ENCODE measurements at places on chromosomes 7 and 10.

DNA sequence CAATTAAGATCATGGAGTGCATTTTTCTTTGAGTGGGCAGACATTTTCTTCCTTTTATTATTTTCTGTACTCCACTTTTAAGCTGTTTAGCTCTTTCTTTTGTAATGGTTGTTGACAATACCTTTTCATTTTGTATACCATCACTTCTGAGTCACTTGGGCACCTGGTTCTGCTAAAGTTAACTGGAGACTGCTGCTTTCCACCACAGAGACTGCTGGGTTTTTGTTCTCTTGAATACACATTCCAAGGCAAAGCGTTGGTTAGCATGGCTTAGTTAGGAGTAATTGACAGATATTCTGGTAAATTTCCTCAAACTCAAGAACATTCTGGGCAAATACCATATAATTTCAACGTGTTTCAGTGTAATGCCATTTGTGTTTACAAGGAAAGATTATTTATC is 541.9 kb upstream of the CELF2 start:
- no peak for DNase-seq

DNA sequence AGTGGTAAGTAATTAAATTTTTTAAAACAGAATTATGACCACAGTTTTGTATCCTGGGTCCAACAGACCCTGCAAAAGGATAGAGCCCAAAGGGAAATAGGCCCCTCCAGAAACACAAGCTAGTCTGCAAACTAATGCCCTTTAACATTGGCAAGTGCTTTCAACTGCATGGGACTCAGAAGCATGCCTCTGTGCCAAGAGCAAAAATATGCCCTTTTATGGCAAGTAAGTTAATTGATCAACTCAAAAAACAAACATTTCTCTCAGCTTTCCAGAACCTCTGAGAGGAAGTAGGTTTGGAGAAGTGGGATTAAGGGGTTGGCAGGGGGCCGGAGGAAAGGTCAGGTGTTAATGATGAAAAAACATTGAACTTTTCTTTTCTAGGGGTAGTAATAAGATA is 186.6 kb upstream of the PRSS1 start:
- DNase-seq: no peak

GRCh38 chr10:31694126-31694685 is 234.4 kb downstream of the ARHGAP12 start:
- no peak for DNase-seq

DNA sequence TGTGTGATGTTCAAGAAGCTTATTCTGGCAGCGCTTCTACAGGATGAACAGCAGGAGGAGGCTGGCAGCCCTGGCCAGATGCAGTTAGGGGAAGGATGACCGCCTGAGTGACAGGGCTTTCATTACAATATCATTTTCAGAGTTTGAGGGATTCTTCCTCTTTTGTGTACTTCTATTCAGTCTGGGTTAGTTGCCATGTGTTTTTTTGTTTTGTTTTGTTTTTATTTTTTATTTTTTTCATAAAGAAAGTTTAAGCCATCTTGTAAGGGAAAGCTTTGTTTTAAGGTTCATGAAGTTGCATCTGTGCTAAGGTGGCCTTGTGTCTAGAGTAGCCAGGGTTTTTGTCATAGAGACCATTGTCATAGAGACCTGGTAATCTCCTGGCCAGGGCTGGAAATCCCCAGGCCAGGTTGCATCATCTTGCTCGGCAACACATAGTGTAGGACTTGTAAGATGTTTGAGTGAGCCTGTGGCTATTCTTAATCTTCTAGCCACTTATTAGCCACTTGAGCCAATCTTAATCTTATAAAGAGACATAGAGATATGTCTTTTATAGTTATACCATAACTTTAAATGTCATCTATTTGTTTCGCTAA is 230.5 kb upstream of the TMEM229A start:
- DNase-seq: no peak

- no peak for DNase-seq
These were observed 74.1 kb downstream of the CRPPA start for GRCh38 chr7:16347066-16347826.

DNA sequence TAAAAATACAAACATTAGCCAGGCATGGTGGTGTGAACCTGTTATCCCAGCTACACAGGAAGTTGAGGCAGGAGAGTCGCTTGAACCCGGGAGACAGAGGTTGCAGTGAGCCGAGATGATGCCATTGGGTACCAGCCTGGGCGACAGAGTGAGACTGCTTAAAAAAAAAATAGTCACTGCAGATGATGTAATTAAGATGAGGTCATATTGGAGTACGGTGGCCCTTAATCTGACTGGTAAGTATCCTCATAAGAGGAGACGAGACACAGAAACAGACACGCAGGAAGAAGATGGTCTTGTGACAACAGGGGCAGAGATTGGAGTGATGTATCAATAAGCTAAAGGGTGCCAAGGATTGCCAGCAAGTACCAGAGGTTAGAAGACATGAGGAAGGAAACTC is 156.0 kb downstream of the FAM107B start:
- DNase-seq: no peak

DNA sequence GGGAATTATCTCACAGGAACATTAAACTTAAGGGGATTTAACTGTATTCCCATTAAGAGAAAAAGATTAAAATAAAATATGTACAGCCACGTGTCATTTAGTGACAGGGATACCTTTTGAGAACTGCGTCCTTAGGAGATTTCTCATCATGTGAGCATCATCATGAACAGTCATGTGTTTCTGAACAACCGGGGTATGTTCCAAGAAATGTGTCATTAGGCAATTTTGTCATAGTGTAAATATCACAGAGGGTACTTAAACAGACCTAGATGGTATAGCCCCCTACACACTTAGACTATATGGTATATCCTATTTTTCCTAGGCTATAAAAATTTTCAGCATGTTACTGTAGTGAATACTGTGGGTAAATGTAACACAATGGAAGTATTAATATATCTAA is 840.3 kb downstream of the CNTNAP2 start:
- DNase-seq: no peak

GRCh38 chr7:133394369-133394768 is 141.5 kb downstream of the EXOC4 start:
- no peak for DNase-seq

DNA sequence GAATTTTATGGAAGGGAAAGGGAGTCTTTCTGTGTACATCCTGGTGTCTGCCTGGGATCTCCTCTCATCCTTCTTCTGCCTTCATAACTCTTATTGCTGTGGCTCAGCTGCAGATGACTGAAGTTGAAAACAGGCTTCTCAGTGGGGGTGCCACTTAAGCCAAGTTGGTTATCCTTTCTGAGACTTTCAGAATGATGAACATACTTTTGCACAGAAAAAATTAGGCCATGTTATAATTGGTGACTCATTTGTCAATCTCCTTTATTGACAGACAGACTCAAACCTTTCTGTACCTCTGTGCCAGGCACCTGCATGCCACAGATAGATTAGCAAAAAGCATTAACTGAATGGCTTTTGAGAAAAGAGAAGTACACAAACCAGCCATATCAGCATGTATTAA is 430.3 kb downstream of the SORCS1 start:
- DNase-seq: no peak

DNA sequence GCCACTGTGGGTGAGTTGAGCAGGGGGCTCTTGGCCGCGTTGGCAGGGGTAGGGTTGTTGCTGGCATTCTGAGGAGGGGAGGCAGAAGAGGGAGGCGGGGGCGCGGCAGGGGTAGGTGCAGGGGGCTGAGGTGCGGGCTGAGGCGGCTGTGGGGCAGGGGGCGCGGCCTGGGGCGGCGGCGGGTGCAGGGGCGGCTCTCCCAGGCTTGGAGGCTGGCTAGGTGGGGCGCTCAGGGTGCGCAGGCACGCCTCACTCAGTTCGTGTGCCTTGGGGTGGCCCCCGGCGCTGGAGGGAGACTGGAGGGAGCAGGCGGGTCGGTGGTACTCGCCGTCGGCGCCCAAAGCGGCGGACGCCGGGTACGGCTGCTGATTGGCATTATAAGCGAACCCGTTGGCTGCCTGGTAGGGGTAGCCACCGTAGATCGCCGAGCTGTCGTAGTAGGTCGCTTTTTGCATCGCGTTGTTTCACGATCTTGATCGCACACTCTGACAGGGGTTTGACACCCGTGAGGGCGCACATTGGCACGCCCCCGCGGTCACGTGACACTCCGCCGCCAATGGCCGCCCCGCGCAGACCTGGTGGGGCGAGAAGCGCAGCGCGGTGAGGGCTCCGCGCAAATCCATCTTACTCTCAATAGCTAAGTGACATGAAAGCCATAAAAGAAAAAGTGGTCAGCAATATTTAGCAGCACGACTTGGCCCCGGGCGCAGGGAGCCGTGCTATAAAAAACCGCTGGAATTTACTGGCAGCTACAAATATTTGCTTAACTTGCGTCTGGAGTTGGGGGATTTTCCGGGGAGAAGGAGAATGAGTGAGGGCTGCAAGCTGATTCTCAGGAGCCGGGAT is 7.9 kb upstream of the HOXA2 start:
- DNase-seq: no peak

DNA sequence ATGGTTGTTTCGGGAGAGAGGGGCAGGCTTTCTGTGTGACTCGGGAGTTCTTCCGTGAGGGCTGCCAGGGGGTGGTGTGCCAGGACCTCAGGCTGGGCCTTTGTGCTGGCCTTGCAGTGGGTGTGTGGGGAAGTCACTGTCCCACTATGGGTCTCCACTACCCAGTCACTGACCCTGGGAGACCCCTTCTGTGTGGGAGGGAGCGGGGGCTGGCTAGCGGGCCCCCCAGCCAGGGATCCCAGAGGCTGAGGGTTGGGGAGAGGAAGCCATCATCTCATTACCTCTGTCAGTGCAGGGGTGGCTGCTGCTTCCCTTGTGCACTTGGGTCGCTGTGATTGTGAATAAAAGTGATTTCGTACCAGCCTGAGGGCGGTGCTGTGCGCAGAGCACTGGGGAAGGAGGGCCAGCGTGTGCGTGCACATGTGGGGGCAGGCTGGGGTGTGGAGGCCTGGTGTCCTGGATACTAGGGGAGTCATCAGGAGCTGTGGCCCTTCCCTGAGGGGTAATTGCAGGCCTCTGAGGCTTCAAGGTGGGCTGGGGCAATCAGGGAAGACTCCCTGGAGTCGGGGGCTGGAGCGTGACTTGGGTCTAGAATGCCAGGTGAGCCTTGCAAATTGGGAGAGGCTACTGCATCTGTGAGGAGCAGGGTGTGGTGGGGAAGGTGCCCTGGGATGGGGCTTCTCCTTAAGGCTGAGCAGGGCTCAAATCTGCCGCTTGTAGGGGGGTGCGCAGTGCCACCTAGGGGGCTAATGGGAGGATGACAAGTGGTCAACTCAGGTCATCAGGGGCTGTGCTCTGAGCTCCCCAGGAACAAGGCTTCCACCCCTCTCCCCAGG is 98.9 kb downstream of the NEURL1 start:
- peak; percentile 42 for DNase-seq

GRCh38 chr7:66967029-66967428 is 28.4 kb downstream of the SBDS start:
- DNase-seq: no peak

- no peak for DNase-seq
These were observed at the start of gene MYL7 for GRCh38 chr7:44141221-44141850. MYL7 (minus strand) TSS chr7:44141332; CDS start chr7:44141305, 27 bp downstream.

DNA sequence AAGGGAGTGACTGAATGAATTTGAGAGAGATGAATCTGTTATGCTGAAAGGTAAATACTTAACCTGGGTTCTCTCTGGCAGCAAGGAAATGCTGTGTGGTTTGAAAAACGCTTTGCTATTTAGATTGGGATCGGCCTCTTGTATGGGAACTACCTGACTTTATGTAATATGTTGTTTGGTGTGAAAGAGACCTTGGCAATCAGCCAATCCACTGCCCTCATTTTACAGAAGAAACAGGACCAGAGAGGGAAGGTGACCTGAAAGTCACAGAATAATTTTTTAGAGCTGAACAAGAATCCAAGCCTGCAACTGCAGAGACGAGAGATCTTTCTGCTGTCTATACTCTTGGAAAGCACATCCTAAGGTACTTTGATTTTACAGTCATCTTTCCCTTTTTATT is 1.0 kb downstream of the BUD31 start:
- DNase-seq: no peak

- DNase-seq: no peak
These were observed 9.6 kb downstream of the CCL26 start for GRCh38 chr7:75762350-75762917.

DNA sequence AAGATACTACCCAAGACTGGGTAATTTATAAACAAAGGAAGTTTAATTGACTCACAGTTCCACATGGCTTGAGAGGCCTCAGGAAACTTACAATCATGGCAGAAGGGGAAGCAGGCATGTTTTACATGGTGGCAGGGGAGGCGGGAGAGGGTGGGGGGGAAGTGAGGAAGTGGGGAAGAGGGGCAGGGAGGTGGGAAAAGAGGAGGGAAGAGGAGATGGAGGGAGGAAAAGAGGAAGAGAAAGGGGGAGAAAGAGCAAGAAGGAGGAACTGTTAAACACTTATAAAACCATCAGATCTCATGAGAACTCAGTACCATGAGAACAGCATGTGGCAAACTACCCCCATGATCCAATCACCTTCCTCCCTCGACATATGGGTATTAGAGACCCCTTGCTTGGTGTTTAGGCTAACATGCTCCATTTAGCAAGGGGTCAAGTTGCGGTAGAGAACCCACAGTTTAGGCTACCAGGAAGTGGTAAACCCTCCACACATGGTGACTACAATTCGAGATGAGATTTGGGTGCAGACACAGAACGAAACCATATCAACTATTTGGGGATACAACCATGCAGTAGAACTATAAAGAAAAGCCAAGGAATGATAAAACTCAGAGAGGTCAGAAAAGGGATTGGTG is 3.5 kb upstream of the LMBR1 start:
- DNase-seq: no peak

DNA sequence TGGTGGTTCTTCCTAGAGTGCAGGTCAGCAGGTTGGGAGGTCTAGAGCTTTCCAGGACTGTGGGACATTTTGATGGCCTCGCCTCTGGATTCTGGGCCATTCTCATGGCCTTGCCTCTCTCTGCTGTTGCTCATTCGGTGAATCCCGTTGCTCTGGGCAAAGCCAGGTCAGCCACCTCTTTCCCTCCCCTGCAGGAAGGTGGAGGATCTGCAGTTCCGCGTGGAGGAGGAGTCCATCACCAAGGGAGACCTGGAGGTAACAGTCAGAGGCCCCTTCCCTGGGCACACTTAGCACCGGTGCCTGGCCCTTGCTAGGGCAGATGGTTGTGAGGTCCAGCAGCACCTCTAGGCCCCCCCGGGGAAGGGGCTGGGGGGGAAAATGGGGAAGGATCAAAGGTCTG is 74.9 kb downstream of the CLIP2 start:
- no peak for DNase-seq

GRCh38 chr7:101173752-101174244 is 6.3 kb downstream of the NAT16 start:
- peak; percentile 69 for DNase-seq

Measured in activated CD4-positive, alpha-beta T cell treated with anti-CD3 and anti-CD28 coated beads, Interleukin-2, amount 10 ng/mL, durations not matched to agents 7 days and 5 days (primary cell).